ENCODE measurements at places on chromosomes 5 and 9. TPM values are rescaled to one million over a fixed set of nuclear protein-coding genes. Genes with fewer than 3 reads are reported as not detected.

The LRRC70 gene
- total RNA-seq, result 1.4 TPM

The SHOC1 gene
- 0.11 TPM for total RNA-seq

The IL4 gene
- not detected for total RNA-seq

The FOXD4L3 gene
- not detected for total RNA-seq

The KIF3A gene
- total RNA-seq, result 12.0 TPM

The IL13 gene
- not detected for total RNA-seq
